Suppressor macrophage (primary cell): ENCODE measurements at places on chromosomes 5 and 9.
A peak's percentile ranks its signal among the peaks of the same experiment; 100 is the strongest.

DNA sequence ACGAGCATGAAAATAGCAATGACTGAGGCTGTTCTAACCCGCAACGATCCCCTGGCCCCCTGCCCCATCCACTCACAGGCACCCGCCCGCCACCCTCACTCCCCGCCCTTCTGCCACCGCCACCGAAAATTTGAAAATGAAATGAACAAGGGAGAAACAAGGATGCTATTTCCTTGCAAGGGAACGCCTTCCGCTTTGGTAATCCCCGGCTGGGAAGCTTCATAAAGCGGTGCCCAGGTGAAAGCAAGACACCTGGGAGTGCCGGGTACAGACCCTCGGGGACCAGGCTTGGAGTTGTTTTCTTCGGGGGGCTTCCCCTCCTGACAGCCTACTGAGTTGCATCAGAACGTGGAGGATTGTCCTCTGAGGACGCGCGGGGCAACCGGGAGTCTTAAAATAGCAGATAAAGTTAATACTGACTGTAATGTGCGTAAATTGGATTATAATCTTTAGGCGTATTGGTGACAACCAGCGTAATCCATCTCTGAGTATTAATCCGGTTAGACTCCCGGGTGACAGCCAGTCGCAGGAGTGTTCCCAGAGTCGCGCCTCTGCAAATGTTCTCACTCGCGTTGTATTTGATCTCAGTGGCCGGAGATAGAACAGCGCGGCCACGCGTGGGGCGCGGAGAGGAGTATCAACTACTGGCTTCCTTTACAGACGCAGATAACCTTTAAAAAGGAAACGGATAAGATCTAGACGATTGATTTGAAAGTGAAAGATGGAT lies 885 bp upstream of the MLLT3 start:
- peak; percentile 22 for DNase-seq

- DNase-seq: peak; percentile 15
These were observed 26.0 kb upstream of the SEMA4D start for GRCh38 chr9:89523948-89524347.

- DNase-seq: no peak
These were observed 29.3 kb downstream of the RASGEF1C start for GRCh38 chr5:180179442-180180420.

DNA sequence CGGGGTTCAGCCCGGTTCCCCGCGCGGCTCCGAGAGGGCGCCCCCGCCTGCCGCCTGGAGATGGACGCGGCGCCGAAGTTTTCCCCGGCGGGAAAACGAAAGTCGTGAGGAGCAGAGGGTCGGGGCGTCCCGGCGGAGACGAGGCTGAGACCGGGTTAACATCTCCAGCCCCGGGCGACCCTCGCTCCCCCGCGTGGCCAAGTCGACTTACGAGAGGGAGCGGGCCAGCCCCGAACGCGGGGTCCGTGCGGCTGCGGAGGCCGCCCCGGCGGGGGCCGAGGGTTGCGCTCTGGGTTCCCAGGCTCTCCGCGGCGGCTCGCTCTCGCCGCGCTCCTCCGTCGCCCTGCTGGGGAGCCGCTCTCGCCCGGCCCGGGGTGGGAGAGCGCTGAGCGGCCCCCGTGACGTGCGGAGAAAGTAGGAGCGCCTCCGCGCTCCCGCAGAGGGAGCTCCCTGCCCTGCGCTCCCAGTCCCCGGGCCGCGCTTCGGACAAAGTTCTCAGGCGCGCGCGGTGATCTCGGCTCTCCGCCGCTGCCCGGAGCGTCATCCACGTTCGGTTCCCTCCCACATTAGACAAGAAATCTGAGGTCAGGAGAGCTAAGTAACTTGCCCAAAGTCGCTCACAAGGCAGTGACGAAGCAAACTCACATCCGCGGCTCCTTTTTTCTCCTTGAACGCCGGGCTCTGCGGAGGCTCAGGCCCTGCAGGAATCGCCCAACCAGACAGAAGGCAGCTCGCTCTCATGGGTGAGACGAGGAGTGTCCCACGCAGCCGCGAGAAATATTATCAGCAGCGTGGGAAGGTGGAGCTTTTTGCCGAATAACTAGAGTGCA lies 1.2 kb upstream of the GCNT4 start:
- DNase-seq: peak; percentile 78

DNA sequence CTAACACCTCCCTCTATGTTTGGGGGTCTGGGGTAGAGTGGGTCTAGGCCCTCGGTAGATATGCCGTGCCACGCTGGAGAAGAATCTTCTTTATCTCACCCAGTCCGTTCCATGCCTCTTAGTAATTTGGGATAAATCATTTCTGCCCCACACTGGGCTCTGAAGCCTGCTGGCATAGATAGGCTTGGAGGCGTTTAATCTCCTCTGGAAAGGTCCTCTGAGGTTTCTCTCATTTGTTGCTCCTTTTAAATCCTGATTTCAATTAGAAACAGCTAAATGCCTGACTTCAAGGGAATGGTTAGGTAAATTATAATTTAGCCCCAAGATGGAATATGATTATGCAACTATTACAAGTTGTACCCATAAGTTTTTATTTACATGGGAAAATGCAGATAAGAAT lies 57.8 kb upstream of the AKNA start:
- no peak for DNase-seq

GRCh38 chr5:133117912-133118445 lies 66.2 kb downstream of the HSPA4 start:
- no peak for DNase-seq

DNA sequence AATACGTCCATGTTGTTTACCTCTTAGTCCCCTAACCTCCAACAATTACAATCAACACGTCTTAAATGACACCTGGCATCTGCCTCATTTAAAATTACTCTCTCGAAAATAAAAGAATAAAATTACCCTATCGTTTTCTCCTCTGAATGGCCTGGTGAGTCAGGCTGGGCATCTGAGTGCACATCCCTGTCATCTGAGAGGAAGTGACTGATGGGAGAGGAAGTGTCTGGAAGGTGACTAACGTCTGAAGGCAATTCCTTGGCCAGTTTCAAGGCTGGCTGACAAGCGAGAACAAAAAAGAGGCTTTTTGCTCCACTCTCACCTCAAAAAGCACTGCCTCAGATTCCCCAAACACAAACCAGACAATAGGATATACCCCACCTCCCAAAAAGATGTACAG lies 57.7 kb downstream of the MAPKAP1 start:
- peak; percentile 81 for DNase-seq

GRCh38 chr5:56480078-56480704 lies 247.1 kb upstream of the ANKRD55 start:
- no peak for DNase-seq

- DNase-seq: no peak
These were observed 42.3 kb downstream of the ROR2 start for GRCh38 chr9:91907484-91908292.

DNA sequence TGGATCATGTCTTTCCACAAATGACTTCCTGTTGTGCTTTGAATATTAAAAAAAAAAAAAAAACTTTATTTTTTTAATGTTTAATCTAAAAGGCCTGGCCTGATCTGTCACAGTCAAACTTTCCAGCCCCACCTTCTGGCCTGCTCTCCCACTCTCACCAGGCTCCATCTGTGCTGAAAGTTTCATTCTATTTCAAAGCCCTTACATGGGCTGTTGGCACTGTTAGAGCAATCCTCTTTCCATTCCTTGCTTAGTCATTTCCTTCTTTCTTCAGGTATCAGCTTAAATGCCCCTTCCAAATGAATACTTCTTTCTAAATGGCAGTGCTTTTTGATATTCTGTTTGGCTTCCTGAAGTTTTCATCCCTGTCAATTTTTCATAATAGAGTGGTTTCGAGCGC lies 1104.8 kb upstream of the C9orf72 start:
- no peak for DNase-seq

- no peak for DNase-seq
These were observed 201.7 kb downstream of the KDM4C start for GRCh38 chr9:6959270-6960000.

DNA sequence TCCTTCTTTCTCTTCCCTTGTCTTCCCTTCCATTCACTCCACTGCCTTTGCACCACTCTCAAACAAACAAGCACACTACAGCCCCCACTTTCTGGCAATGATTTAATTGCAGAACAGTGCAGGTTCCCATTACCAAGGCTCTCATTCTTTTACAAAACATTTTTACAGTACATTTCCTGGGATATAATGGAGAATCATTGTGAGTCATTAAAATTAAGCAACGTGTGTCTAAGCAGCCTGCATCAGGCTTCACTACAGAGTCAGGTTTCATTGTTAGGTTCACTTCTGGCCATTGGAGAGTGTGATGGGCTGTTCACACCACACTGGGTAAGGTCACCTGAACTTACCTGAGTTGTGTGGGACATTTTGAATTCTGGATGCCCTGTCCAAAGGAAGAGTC lies 303.5 kb downstream of the TRIM32 start:
- peak; percentile 19 for DNase-seq

- peak; percentile 81 for DNase-seq
These were observed 57.4 kb downstream of the NRG2 start for GRCh38 chr5:139985733-139986132.

DNA sequence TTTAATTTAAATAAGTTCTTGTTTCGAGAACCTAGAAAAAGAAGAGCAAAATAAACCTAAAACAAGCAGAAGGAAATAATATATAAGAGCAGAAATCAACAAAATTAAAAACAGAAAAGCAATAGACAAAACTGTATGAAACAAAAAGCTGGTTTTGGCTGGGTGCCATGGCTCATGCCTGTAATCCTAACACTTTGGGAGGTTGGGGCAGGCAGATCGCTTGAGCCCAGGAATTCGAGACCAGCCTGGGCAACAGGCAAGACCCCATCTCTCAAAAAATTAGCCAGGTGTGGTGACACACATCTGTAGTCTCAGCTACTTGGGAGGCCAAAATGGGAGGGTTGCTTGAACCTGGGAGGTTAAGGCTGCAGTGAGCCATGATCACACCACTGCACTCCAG lies 59.2 kb upstream of the OTP start:
- DNase-seq: no peak

GRCh38 chr9:94623253-94623652 lies 16.1 kb downstream of the FBP1 start:
- DNase-seq: peak; percentile 74

DNA sequence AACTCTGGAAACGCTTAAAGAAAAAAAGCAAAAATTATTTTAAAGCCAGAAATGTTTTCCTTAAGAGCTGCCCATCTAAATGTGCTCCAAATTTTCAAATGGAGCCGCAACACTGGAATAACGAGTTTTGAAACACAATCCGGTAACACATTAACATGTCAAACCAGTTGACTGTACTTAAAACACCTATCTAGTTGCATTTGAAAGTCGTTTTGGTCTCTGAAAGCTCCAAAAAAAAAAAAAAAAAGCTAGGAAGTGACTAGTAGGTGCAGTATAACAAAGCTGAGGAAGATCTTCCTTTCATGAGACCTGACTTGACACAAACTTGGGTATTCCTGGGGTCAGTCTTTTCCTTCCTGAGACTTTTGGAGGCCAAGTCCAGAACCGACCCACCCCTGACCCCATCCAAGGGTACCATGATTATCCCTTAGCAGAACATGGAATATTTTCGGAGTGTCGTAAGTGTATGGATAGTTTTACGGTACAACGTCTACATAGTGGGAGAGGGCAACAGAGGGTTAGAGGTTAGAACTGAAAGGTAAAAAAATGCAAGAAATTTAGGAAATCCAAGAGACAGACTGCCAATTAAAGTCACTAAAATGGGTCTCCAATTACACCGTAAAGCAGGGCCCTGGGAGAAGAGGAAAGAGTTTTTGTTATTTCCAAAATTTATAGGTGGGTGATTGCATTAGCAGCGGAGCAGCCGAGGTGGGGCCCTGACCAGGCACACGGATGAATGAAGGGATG lies 812 bp downstream of the CETN3 start:
- DNase-seq: no peak

DNA sequence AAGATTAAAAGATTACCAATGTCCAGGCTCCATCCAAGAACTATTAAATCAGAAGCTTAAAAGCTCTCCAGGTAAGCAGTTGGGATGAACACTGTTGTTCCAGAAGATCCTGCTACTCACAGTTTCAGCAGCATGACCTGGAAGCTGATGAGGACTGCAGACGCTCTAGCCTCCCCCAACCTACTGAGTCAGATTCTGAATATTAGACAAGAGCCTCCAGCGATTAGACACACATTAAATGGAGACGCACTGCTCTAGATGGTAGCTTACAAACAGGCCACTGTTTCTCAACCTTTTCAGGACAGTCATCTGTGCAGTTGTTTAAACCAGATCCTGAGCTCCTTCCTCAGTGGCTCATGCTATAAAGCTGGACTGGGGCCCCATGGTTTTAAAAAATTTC lies 54.3 kb downstream of the MTMR12 start:
- DNase-seq: no peak

GRCh38 chr5:10229306-10230048 lies 20.2 kb downstream of the ATPSCKMT start:
- no peak for DNase-seq

DNA sequence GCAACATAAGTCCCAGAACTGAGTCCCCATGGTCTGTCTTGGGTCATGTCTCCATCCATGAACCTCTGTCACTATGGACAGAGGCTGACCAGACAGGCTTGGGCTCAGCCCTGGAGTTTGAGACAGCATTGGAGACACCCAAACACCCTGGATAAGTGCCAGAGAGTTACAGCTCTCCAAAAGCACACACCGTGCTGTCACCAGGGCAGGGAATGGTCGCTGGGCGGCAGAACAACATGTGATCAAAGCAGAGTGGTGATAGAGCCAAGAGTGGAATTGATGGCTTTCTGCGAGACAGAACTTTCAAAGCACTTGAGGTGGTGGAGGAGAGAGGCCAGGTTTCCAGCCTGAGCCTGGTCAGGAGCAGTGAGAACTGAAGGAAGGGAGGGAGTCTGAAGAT lies 50.1 kb downstream of the DRD1 start:
- no peak for DNase-seq

DNA sequence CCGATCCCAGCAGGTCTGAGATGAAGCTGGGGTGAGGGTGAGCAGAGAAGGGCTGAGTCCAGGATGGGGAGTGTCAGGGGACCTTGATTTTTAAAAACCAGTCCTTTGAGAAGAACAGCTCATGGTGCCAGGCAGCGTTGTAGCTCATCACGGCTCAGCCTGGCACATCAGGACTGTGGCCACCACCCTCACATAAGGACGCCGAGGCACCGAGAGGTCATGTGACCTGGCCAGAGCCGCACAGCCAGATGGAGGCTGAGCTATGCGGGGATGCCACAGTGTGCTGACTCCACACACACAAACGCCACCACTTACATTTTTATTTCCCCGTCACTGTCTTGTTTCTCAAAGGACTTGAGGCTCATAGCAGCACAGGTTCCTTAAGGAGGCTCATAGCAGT lies 32.9 kb upstream of the CEP72 start:
- DNase-seq: no peak

GRCh38 chr5:40603378-40603777 lies 76.3 kb upstream of the PTGER4 start:
- no peak for DNase-seq

DNA sequence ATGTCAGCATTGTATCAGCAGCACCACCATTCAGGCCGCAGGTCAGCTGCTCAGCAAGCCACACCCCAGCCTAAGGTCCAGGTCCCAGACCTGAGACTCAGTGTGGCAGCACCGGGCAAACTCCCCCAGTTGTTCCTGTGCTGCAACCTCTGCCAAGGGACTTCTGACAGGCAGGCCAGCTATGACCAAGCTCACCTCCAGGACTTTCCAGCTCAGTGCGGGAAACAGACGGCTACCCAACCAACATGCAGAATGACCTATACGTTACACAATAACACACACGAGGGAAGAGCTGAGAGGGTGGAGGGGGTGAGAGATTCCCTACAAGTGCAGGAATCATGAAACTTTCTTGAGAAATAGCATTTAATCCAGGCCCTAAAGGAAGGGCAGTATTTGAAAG lies 143.7 kb downstream of the FSTL4 start:
- DNase-seq: peak; percentile 65

GRCh38 chr9:130616451-130616850 lies 37.1 kb downstream of the FUBP3 start:
- DNase-seq: no peak

GRCh38 chr9:15909297-15909696 lies 356.5 kb downstream of the CCDC171 start:
- DNase-seq: no peak
